Effector CD4-positive, alpha-beta T cell (primary cell): ENCODE measurements at places on chromosomes 2 and 18.

DNA sequence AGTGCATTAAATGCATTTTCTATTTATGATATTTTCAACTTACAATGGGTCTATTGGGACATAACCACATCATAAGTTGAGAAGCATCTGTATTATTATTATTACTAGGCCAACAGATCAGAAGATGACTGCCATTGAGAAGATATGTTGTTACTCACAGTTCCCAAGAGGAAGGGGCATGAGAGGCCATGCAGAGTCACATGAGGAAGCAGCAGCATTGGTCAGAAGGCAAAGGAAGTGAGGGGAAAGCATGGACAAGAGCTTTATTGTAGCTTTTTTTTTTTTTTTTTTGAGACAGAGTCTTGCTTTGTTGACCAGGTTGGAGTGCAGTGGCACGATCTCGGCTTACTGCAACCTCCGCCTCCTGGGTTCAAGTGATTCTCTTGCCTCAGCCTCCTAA is 66.2 kb upstream of the LCLAT1 start:
- DNase-seq = no peak

GRCh38 chr18:53948991-53949390 is 275.5 kb downstream of the MBD2 start:
- no peak for DNase-seq

- no peak for DNase-seq
Measured at GRCh38 chr2:228983700-228984099, 287.4 kb downstream of the PID1 start.

DNA sequence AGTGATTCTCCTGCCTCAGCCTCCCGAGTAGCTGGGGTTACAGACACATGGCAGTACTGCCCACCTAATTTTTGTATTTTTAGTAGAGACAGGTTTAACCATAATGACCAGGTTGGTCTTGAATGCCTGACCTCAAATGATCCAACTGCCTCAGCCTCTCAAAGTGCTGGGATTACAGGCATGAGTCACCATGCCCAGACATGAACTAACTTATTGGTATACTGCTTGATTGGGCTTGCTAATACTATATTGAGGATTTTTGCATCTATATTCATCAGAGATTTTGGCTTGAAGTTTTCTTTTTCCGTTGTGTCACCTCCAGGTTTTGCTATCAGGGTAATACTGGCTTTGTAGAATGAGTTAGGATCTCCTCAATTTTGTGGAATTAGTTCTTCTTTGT is 706.1 kb upstream of the HS6ST1 start:
- no peak for DNase-seq

- DNase-seq = no peak
Measured at GRCh38 chr2:163764566-163764965, 28.8 kb upstream of the FIGN start.

- no peak for DNase-seq
Measured at GRCh38 chr18:33116376-33116775, 324.1 kb downstream of the CCDC178 start.

- DNase-seq = no peak
Measured at GRCh38 chr2:105442721-105443120, 43.9 kb upstream of the FHL2 start.

DNA sequence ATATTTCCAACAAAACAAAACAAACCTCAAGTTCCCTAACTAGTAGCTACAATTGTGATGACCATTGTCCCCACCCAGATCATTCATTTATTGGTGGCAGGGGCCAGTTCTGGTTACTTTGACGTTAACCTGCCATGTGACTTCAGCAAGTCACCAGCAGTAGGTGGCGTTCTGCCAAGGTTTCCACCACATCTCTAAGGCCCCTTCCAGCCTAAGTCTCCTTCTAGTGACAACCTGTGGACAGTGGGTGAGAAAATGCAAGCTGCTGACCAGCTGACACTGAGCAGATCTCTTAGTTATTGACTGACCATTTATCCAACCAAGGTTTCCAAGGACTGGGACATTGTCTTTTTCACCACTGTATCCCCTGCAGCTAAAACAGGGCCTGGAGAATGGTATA is 98.4 kb downstream of the GPR39 start:
- no peak for DNase-seq

DNA sequence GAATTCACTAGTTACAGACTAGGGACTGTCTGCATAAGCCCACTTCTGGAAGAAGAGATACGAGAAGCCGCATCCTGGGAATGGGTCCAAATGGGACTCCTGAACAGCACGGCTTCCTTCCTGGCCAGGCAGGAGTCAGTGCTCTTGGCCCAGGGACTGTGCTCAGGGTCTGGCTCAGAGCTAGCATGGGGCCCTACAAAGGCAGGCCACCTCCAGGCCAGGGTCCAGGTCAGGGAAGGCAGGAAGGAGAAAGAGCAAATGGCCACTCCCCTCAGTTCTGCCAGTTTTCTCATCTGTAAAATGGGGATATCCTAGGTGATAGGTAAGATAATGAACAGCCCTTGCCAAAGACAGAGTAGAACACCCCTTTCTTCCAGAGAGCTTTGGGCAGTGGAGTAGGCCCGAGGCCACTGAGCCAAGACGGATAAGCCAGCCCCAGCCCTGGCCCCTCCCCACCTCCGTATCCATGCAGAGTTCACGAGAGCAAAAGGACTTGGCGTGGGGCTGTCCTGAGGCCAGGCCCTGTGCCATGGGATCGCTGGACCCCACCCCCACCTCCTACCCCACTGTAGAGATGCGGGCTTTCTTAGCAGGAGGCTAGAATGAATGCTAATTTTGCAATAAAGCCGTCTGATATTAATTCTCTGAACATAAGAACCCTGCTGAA is 190.1 kb downstream of the MGAT5 start:
- no peak for DNase-seq

GRCh38 chr2:66127061-66127460 is 307.9 kb upstream of the MEIS1 start:
- no peak for DNase-seq

GRCh38 chr2:237195396-237196120 is 109.9 kb downstream of the COPS8 start:
- no peak for DNase-seq

- no peak for DNase-seq
Measured at GRCh38 chr2:86073225-86073624, 32.5 kb downstream of the POLR1A start.

- no peak for DNase-seq
Measured at GRCh38 chr2:169573974-169574299, 272 bp upstream of the FASTKD1 start.

DNA sequence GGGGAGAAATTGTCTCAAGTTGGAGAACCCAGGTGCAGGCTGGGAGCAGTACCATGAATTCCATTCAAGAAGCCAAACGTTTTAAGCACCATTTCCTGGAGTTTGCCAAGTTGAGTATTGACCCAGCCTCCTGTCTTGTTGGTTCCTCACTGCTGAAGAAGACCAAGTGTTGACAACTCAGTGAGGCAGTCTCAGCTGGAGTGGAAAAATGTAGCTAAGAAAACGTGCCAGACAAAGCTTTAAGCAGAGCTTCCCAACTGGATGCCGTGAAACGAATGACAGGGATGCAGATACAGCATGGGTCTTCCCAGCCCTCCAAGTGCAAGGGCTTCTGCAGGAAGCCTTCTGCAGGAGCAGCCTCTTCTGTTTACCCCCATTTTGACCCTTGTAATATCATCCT is 778 bp upstream of the INPP1 start:
- DNase-seq = no peak

DNA sequence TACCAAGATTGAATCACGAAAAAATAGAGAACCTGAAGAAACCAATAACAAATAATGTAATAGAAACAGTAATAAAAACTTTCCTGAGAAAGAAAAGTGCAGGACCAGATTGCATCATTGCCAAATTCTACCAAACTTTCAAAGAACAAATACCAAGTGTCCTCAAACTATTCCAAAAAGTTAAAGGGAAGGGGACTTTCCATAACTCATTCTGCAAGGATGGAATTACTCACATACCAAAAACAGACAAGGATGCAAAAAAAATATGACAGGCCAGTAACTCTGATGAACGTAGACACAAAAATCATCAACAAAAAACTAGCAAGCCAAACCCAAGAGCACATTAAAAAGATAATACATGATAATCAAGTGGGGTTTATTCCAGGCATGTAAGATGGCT is 172.3 kb upstream of the SLC35G4 start:
- DNase-seq = no peak

DNA sequence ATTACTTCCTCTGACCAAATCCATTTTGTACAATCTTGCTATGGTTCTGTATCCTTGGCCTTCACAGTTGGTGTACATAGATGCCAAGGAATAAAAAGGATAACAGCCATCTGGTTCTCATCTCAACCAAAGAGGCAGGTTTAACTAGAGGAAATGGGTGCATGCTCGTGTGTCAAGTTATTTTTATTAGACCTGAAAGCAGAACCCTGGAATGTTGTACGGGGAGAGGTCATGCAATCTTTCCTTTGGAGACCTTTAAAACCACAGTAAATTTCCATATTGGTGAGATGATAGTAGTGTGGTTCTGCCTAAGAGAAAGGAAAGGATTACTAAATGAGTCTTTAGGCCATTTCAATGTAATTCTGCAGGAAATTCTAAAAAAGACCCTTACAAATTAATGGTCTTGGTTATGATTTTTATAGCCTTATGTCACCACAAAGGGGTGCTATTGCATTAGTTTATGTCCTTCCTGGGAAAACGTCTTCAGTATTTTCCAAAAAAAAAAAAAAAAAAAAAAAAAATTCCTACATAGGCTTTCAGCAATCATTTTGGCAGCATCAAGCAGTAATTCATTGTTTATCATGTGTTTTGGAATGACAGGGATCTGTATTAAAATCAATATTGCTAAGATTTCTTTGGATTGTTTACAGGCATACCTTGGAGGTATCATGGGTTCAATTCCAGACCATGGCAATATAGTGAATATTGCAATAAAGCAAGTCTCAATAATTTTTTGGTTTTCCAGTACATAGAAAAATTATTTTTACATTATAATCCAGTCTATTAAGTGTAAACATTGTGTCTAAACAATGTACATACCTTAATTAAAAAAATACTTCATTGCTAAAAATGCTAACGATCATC is 270.8 kb downstream of the NYAP2 start:
- DNase-seq = no peak

DNA sequence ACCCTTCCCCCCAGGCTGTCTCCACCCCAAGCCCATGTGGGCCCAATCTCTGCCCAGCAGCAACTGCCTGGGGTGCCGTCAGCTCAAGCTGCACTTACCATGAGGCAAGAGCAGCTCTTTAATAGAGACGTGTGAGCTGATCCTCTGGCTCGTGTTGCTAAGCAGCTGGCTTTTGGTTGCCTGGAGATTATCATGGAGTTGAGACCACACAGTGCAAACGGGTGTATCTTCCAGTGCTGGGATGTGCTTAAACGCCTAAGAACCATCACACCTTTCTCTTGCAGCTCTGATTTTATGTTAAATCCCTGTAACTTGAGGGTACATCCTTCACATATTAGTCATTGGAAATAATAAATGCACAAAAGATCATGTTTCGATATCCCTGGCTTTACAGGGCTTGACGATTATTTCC is 271.1 kb downstream of the PRKCE start:
- DNase-seq = no peak

DNA sequence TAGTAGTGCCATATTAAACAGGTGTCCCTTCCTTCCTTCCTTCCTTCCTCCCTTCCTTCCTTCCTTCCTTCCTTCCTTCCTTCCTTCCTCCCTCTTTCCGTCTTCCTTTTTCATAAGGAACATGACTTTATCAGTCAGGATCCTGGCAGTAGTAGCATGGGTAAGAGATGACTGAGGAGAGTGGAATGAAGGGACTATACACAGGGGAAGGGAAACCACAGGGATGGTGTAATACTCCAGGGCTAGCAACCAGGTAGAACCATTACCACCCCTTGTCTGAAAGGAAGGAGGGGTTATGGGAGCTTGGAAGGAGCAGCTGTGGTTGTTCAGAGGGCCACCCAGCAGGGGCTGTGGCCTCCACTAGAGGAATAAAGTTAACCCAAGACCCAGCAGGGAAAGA is 23.2 kb upstream of the KDM3A start:
- DNase-seq = no peak

GRCh38 chr2:166536111-166536510 is 42.1 kb upstream of the SCN7A start:
- no peak for DNase-seq

DNA sequence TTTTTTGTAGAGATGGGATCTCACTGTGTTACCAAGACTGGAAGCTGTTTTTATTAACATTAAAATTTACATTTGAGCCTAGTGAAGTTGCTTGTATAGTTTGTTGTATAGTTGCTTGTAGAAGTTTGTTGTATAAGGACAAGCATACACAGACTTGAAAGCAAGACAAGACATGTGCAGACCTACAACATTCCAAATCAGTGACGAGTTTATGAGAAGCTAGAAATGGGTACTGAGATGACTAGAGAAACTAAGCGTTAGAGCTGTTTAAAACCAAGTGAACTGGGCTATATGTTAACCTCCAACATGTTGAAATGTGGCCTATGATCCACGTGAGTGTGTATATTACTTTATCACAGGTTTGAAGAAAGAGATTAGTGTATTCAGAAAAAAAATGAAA is 39.1 kb downstream of the ABCB11 start:
- no peak for DNase-seq

DNA sequence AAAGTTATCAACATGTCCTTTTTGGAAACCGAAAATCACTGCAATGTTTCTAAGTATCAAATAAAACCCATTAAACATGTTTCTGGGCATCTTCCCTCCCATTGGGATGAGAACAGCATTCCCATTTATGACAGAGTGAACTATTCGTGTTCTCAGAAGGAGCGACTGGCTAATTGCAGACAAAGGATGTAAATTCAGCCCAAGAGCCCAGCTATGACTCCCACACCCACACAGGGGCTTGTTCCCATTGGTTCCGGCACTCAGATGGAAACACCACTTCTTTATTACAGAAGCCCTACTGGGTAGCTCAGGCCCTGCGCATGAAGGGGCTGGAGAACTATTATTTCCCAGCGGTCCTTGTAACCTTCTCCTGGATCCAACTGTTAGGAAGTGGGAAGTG is 16.6 kb upstream of the NPAS2 start:
- no peak for DNase-seq

DNA sequence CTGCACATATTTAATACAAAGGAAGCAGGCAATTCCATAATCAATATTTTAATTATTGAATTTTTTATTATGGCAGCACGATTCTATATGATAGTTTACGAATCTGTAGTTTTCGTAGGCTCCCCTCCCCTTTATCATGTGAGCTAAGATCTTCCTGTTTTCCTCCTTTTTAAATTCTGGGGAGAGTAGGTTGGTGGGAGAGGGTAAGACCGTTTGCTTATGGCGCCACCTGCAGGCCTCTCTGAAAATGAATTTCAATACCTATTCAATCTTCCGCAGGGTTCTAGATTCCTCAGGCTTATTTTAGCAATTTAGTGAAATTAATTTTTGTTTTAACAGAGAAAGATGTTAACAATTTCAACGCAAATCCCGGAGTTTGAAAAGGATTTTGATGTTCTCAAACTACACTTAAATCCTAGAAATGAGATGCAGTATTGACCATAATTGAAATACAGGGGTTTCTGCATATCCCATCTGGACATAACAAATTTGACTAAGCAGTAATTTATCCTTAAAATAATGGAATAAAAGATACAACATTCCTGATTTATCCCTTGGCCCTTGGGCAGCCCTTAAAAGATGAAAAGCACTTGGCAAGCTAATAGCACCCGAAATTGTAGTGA is 12.8 kb upstream of the GBX2 start:
- DNase-seq = no peak

GRCh38 chr2:201795607-201796477 is 10.5 kb upstream of the CDK15 start:
- DNase-seq = no peak

GRCh38 chr2:46148369-46148736 is 148.9 kb upstream of the EPAS1 start:
- no peak for DNase-seq
